ENCODE measurements at places on chromosomes 1 and 21. TPM values are rescaled to one million over a fixed set of nuclear protein-coding genes. Genes with fewer than 3 reads are reported as not detected.

The SIM2 gene
- not detected for total RNA-seq

The ACTL8 gene
- not detected for total RNA-seq

The SPATA1 gene
- total RNA-seq: 3.6 TPM

The H6PD gene
- total RNA-seq: 80.6 TPM

The TAS1R1 gene
- not detected for total RNA-seq

The PTPRU gene
- 47.8 TPM for total RNA-seq

All from thoracic aorta (tissue), 2 donors.